ENCODE measurements at places on chromosomes 13 and 19.

- no peak for DNase-seq
Observed at GRCh38 chr19:49643466-49643865, 1.5 kb downstream of the SCAF1 start.

DNA sequence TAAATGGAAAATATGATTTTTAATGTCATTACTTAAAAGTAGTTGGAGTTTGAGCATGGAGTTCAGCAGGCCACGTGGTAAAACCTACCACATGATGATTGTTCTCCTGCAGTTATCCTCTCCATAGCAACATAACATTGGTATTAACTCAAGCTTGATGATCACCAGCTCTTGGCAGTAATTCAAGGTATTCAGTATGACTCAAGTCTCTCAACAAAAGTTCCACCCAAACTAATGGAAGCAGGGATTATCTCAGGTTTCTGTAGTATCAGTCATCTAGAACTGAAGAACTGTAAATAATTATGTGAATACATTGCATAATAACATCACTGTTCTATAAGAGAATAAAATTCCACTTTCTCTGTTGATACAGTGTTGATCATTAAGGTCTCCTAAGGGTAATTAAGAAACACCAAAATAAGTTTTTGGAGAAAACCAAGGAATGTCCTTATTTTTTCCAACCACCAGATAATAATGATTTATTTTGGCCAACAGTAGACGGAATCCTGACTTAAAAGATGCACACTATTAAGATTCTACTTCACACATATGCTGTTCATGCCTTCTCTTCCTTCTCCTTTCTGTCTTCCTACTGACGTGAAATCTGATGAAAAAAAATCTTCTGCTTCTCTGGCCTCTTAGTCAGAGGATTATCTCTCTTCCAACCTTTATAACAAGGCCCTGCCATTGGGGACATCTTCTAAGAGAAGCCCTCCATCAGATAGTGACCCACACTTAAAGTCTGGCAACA, 1092.3 kb downstream of the EFNB2 start:
- no peak for DNase-seq

DNA sequence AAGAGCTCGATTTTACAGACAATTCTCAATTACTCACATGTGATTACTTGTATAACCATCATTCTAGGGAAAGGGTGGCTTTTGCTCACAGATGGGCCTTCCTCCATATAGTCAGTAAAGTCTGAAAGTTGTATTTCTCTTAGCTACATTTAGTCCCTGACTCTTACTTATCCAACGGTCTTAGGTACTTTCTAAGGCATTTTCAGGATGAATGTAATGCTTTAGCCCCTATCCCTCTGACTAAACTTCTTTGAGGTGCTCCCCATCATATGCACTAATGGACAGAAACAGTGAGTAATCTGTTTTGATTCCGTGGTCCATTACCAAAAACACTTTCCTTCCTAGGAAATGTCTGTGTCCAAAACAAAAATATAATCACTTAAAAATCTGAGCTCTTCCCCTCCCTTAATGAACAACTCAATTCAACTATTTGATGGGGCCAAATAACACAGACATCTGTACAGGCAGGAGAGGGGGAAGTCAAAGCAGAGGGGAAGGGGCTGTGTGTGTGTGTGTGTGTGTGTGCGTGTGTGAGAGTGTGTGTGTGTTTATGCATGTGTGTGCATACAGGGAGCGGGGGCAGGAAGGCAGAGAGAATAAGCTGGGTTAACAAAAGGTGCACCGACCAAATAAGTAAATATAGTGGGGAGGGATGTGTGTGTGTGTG, 84.9 kb downstream of the USP12 start:
- DNase-seq = no peak

DNA sequence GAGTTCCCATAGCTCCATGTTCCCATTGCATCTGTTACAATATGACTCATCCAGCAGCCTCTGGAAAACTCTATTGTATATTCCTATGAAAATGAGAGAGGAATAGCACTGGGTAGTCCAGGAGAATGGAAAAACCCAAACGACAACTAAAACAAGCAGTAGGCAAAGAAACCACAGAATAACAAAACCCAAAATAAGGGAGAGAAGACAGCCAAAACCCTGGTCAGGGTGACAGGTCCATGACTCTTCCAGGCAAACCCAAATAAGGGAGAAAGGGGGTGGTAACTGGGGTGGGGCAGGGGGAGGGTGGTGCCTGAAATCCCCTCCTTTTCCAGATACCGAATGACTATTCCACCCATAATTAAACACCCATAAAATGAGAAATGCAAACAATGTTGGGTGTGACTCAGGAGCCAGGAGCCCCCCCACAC, 4.0 kb upstream of the ZNF8 start:
- DNase-seq = no peak

DNA sequence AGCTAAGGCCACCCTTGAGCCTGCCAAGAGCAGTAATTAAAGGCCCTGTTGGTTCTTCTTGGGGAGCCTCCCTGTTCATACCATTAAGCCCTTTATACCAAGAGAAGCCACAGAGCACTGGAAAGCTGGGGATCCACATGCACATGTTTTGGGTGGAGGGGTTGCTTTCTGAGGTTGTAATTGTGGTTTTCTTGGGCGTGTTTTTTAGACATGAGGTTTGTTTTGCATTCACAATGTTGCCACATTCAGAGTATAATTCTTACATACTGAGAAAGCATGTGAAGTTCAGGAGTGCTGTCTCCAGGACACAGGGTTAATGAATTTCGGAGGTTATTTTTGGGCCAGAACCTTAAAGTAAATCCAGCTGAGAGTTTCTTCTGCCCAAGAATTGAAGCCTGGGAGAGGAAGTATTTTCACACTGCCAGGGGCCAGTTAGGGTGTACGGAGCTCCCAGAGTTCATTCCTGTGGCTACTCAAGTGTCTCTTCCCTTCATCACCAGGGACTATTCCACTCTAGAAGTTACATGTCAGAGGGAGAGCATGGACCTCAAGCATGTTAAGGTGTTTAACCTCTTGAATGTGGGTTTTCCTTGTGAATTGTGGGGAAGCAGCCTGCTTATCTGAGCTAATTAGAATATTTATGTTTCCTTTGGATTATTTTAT, 37.0 kb downstream of the ZNF136 start:
- no peak for DNase-seq

- no peak for DNase-seq
Observed at GRCh38 chr19:3068071-3068470, 5.8 kb upstream of the TLE5 start.

DNA sequence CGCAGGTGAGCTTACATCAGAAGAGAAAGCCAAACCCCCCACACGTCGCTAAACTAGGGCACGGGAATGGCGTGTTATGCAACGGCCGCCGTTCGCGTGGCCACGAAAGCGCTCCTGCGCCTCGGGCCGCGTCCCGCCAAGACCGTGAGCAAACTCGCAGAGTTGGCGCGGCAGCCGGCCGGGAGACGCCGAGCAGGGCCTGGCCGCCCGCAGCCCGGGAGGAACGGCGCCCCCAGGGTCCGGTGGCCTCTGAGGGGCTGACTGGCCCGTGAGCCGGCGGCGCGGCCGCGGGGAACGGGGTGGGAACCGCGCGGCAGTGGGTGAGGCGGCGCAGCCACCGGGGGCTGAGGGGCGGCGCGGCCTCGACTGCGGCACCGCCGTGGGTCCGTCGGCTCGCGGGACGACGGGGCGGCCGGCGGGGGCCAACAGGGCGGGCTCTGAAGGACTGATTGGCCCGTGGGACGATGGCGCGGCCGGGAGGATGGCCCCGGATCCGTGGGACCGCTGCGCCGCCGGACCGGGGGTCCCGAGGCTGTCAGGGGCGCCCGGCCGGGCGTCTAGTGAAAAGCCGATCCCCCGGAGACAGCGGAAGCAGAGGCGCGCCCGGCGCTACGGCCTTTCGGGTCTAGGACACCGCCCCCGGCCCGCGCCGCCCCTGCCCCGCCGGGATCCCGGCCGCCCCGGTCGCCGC, 903 bp downstream of the LATS2 start:
- DNase-seq = peak; percentile 68

- DNase-seq = no peak
Observed at GRCh38 chr13:101627556-101627943, 175.1 kb downstream of the ITGBL1 start.

GRCh38 chr13:52125547-52125946, 3.3 kb downstream of the NEK5 start:
- DNase-seq = no peak

DNA sequence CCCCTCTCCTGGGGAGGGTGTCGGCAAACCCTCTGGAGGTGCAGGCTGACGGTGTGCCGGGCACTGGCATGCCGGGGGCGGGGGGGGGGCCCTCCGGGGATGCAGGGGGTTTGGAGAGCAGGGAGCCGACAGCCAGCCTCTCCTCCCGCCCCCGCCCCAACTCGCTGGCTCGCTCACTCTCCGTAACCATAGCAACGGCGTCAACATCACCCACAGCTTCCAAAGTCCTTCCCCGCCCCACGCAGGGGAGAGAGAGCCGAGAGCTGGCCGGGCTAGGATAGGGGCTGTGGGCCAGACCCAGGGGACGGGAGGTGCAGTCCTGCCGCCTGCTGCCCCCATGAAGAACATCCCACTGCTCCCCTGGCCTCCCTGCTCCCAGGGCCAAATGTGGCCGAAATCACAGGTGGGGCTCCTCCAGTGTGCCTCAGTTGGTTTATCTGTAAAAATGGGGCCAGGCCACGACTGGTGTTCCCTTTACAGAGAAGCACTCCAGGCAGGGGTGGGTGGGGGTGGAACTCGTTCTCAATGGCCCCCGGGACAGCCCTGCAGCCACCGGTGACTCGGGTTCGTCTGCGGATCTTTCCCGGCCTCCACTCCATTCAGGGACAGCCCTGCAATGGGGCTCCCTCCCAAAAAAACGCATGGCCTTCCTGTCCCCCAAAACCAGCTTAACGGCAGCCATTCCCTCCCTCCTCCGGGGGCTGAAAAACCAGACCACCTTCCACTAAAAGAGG, 3.2 kb downstream of the KLF16 start:
- peak; percentile 80 for DNase-seq

GRCh38 chr13:112844411-112844810, 124.6 kb upstream of the MCF2L start:
- DNase-seq = no peak

- DNase-seq = no peak
Observed at GRCh38 chr13:28333204-28333881, 161.6 kb downstream of the FLT1 start.

- no peak for DNase-seq
Observed at GRCh38 chr19:48844472-48844871, 8.2 kb upstream of the HSD17B14 start.

- no peak for DNase-seq
Observed at GRCh38 chr19:48878196-48879024, 6.2 kb downstream of the PPP1R15A start.

GRCh38 chr13:68550330-68550729, 1320.2 kb upstream of the PCDH9 start:
- DNase-seq = no peak

GRCh38 chr19:15124572-15125231, 17.5 kb downstream of the SYDE1 start:
- no peak for DNase-seq

- no peak for DNase-seq
Observed at GRCh38 chr19:30718014-30718413, 345.8 kb downstream of the ZNF536 start.

DNA sequence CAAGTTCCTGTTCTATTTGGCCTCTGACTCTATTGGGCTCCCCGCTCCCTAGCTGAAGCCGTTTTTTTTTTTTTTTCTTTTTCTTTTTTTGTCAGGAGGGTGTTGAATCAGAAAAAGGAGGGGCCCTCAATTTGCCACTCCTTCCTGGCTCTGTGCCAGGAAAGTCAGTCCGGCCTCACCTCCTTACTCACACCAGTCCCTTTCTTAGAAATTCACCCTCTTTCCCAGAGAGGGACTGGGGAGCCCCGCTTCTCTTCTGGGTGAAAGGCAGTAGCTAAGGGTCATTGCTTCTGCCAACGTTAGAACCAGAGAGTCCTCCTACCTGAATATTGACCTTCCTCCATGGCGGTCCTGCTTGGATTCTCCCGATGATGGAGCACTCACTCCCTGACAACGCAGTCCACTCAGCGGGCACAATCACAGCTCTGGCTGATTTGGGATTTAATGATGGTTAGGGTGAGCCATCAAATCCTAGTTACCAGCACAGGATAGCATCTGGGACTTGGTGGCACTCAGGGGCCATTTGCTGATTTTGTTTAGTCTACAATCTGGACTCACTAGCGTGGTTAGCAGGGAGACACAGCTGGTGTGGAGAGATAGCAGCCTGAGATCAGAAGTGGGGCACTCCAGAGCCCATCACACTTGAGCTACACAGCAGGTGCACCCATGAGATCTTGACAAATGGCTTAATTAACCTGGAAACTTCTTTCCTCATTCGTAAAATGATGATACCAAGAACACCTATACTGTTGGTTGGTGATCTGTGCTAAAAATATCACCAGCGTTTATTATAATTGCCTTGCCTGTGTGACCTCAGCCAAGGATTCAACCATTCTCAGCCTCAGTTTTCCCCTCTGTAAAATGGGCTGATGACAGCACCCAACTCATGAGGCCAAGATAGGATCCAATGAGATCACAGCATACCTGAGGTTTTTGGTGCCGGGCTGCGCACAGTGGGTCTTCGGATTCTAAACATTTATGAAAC, 2.2 kb downstream of the FCER2 start:
- no peak for DNase-seq
